ENCODE measurements at places on chromosomes 4 and X. TPM values are rescaled to one million over a fixed set of nuclear protein-coding genes. Genes with fewer than 3 reads are reported as not detected.

- H3K36me3 ChIP-seq, result no peaks in the 10 kb centered on the region
- no peaks in the 10 kb centered on the region for H3K27me3 ChIP-seq
- no peak overlapping the region for H3K4me3 ChIP-seq
- no peaks in the 10 kb centered on the region for H3K4me1 ChIP-seq
- no peak overlapping the region for H3K27ac ChIP-seq
Observed at GRCh38 chr4:73603271-73603710, 16.9 kb downstream of the RASSF6 start.

DNA sequence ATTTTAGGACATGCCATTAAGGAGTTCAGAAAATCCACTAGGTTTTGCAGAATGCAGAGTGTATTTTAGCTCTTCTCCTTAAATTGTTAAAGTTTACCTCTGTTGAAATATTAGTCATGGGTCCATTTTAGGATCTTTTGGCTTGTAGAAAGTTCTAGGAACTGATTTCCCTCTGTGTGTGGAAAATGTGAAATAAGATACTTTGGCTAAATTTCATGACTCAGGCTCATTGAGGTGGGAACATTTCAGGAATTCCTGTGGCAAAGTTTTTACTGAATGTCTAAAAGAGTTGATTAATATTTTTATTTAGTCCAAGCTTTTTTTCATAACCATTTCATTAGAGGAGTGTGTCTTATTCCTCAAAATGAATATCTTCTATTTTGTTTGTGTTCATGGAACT, 7.0 kb downstream of the FHIP1A start:
- H3K36me3 ChIP-seq, result no peaks in the 10 kb centered on the region
- no peak overlapping the region for H3K4me3 ChIP-seq
- no peak for DNase-seq
- H3K4me1 ChIP-seq, result no peaks in the 10 kb centered on the region

HTR2C gene
- total RNA-seq, result not detected

DNA sequence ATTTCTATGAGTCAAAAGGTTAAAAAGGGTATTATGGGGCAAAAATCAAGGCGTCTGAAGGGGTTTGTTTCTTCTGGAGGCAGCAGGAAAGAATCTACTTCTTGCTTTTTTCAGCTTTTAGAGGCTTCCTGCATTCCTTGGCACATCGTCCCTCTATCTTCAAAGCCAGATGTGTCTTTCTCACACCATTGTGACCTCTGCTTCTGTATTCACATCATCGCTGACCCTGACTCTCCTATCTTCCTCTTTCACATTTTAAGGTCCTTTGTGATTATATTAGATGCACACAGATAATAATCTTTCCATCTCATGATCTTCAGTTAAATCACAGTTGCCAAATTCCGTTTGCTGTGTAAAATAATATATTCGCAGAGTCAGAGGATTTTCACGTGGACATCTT, 112.7 kb downstream of the PPP4R3C start:
- DNase-seq, result no peak
- H3K4me3 ChIP-seq, result no peak overlapping the region
- no peaks in the 10 kb centered on the region for H3K4me1 ChIP-seq
- no peak overlapping the region for H3K27ac ChIP-seq
- no peaks in the 10 kb centered on the region for H3K27me3 ChIP-seq
- no peaks in the 10 kb centered on the region for H3K36me3 ChIP-seq

GRCh38 chrX:130975947-130976346, 72.9 kb upstream of the ENOX2 start:
- H3K27me3 ChIP-seq, result no peaks in the 10 kb centered on the region
- peak; percentile 44 for DNase-seq
- H3K4me3 ChIP-seq, result no peak overlapping the region
- H3K4me1 ChIP-seq, result no peaks in the 10 kb centered on the region
- no peak overlapping the region for H3K27ac ChIP-seq
